ENCODE measurements at places on chromosomes 7 and 10.
A peak's percentile ranks its signal among the peaks of the same experiment; 100 is the strongest.

DNA sequence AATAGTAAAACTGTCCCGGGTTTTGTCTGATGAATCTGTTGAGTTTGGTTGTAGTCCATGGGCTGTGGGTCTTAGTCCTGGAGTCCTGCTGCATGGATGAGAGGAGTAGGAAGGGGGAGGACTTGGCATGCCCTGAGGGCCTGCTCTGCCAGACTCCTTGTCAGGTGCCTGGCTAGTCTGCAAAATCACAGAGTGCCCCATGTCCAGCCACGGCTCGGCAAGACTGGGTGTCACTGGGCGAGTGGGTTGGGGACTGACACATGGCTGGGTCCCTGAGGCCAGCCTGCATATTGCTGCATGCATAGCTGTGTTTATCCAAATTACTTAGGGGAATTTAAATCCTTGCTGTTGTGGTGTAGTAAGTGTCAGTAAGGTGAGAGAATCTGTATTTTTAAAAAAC is 9.7 kb downstream of the MINDY4 start:
- no peak for DNase-seq

- DNase-seq, result no peak
These were observed 125.6 kb downstream of the NT5C2 start for GRCh38 chr10:103067484-103067883.

DNA sequence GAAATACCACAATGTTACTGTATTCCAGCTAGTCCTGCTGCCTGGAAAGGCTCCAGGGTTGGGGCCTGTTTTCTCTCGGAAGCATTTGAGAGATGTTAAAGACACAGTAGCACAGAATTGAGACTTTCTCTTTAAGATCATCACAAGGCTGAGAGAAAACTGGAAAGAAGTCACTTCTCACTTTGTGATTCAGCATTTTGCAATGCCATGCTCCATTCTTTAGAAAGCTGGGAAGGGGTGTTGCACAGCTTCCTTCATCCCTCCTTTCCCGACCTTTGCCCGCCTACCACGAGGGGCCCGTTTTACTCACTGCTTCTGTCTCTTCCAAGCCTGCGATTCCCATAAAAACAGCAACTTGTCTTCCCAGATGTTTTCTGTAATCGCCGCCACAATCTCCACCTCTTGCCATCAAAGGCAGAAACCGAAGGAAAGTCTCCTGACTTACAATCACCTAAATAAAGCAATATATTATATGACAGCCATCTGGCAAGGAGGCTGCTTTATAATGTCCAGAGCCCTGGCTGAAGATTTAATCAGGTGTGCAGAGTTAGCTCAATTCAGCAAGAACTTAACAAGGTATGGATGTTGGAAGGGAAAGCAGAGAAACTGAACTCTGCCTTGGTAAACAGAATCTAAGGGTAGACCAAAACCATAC is 18.9 kb downstream of the NOD1 start:
- no peak for DNase-seq

DNA sequence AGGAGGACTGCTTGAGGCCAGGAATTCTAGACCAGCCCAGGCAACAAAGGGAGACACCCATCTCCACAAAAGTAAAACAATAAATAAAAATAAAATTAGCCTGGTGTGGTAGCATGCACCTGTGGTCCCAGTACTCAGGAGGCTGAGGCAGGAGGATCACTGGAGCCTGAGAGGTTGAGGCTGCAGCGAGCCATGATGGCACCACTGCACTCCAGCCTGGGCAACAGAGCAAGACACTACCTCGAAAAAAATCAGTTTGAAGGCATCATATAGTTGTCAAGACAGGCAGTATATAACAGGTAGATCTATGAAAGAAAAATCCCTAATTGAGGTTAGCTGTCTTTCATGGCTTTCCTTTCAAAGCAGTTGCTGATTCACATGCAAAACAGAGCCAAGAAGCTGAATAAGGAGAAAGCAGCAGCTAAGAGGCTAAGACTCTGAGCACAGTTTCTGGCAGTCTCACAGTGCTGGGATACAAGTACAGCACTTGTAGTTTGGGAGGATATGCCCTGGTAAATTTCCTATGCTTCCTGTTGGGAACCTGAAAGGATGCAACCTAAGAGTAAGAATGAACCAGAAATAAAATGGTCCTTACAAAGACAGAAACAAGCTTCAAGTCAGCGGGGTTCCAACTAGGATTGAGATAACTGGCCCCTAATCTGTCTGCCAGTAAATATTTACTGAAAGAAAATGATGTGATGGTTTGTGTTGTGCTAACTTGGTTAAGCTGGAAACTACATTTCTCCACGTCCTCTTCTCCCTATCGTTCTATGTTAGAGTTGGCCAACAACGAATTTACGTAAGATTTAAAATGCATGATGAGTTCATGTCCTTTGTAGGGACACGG is 368.5 kb upstream of the HPS1 start:
- no peak for DNase-seq

DNA sequence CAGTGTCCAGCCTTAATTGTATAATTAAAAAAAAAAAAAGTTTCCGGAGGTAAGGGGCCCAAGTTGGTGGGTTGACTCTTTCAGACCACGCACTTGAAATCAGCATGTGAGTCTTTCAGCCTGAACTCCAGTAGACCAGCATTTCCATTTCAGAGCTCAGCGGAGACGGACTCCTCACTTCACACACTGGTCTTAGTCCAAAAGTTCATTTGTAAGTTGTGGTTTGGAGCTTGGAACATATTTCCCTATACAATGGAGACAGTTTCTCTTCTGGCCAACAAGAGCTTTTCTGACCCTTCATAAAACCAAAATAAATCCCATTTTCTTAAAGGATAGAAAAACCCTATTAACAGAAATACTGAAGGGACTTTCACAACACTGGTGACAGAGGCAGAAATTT is 41.0 kb downstream of the ATXN7L1 start:
- no peak for DNase-seq

- peak; percentile 66 for DNase-seq
These were observed 386 bp downstream of the ABHD11 start for GRCh38 chr7:73738220-73738611.

DNA sequence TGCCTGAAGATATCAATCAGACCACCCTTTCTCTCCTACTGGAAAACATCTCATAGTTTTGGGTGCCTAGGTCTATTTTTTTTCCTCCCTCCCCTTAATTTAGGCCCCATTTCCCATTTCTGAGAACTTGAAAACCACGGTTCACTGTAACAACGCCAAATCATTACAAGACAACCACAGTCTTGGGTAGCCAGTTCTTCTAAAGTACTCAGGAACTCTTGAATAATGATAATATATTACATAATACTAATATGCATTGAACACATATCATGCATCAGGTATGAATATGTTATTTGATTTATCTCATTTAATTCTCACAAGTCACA is 185.1 kb upstream of the ADO start:
- DNase-seq, result no peak

GRCh38 chr7:47432671-47433563 is 149.0 kb downstream of the TNS3 start:
- no peak for DNase-seq

- no peak for DNase-seq
These were observed 1.6 kb upstream of the NRG3 start for GRCh38 chr10:81873231-81873931.

DNA sequence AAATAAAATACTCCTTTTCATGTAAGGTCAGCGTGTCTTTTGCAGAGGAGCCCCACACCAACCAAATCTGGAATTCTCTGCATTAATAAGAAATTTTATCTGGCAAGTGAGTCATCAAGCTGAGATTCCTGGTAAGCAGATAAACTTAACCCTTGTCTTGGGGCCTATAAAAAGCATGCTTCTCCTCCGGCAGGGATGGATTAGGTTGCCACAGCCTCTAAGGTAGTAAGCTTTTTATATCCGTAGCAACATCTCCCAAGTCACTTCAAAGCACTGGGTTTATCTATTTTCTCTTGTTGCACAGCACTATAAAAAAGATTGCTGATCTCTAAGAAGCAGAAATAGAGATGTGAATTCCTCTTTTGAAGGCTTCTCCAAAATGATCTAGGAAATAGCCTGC is 202.8 kb upstream of the NOBOX start:
- DNase-seq, result no peak

- DNase-seq, result no peak
These were observed 1.7 kb upstream of the UPP1 start for GRCh38 chr7:48087349-48087748.

- DNase-seq, result no peak
These were observed 151.8 kb downstream of the CHN2 start for GRCh38 chr7:29346231-29346978.

- DNase-seq, result no peak
These were observed 46.3 kb downstream of the CUL2 start for GRCh38 chr10:35043796-35044344.

GRCh38 chr7:47441796-47442604 is 139.9 kb downstream of the TNS3 start:
- no peak for DNase-seq

DNA sequence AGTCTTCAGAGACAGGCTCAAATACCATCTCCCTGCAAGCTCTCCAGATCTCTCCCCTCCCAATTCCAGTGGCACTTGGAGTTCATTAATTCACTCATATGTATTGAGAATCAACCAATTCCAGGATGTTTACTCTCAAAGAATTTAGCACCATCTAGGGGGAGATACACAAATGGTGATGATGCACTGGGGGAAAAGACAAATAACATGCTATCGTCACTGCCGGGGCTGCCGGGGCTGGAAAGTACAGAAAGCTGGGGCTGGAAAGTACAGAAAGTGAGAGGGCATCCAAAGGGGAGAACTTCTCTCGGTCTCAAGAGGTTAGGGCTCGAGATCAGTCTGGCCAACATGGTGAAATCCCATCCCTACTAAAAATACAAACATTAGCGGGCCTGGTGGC is 118.7 kb downstream of the MKX start:
- no peak for DNase-seq

DNA sequence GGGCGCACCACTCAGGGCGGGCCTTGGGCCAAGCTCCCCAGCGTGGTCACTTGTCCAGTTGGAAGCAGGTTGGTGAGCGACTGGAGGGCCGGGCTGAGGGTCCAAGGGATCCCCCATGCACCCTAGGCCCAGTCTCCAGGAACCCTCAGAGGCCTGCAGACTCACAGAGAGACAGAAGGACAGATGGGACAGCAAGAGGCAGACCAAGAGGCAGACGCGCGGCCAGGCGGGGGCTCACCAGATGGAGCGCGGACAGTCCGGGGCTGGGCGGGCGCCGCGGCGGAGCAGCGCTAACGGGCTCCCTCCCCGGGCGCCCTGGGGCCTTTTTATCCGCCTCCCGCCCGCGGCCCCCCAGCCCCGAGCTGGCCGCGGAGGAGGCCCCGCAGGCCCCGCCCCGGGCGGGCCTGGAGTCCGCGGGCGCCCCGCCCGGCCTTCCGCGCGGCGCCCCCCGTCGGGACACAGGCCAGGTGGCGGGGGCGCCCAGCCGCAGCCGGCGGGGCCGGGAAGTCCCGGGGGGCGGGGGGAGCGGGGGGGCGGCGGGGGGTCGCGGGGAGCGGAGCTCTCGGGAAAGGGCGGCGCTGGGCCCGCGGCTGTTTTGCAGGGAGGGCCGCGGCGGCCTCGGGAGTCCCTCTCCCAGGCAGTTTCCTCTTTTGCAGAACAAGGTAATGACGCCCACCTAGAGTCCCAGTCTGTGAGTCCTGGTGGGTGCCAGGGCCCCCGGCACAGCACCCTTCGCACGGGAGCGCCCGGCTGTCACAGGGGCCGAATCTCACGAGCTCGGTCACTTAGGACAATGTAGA is at the start of gene LOXL4:
Gene LOXL4 (minus strand): TSS at position 301 of the 800 bp plus-strand sequence. CDS start 5,175 bp downstream, outside the sequence.
- no peak for DNase-seq

GRCh38 chr10:18743926-18744325 is 84.7 kb downstream of the ARL5B start:
- no peak for DNase-seq

GRCh38 chr10:121371836-121372235 is 226.4 kb downstream of the FGFR2 start:
- no peak for DNase-seq

- no peak for DNase-seq
These were observed 154.7 kb upstream of the AOAH start for GRCh38 chr7:36879021-36879420.

GRCh38 chr7:81845744-81846241 is 75.9 kb upstream of the HGF start:
- no peak for DNase-seq

DNA sequence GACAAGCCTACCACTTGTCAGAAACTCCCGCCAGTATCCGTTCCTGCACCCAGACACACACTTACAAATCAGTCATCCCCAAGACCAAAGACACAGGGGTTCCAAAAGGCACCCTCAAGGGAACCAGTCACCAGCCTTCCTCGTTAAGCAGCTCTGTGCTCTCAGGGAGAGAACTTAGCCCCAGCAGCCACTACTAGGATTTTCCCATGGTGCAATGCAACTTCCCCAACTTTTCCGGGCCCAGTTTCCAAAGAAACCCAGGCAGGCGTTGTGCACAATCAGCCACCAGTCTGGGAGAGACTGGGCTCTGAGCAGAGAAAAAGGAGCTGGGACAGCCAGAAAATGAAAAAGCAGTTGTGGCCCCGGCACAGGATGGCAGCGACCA is 1.2 kb downstream of the DLG5 start:
- DNase-seq, result no peak

DNA sequence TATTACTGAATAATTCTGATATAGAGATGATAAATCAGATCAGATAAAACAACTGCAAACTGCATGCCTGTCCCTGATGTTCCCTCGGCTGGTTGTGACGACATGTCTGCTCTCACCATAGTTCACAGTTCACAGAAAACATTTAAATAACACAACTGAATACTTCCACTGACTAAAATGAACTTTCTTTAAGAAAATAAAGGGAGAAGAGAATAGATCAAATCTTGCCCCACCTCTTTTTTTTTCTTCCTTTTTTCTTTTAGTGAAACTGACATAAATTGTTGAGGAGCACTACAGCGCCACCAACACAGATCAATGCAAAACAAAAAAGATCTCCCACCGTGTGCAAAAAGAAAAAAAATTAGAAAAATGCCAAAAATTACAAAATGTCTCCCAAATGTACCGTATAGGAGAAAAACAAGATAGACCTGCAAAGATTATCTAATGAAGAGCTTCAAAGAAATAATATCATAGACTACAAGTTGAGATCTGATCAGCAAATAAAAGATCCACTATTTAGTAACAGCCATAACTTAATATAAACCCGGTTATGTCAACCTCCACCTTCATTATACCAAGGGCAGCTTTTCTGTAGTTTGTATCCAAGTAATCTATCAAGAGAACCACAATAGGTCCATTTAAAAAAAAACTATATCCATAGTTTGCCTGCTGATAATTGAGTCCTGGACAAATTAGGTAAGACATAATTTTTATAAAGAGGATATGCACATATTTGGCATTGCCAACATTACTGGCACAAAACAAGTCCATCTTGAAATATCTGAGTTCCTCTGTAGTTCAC is 30.7 kb upstream of the EPC1 start:
- no peak for DNase-seq

DNA sequence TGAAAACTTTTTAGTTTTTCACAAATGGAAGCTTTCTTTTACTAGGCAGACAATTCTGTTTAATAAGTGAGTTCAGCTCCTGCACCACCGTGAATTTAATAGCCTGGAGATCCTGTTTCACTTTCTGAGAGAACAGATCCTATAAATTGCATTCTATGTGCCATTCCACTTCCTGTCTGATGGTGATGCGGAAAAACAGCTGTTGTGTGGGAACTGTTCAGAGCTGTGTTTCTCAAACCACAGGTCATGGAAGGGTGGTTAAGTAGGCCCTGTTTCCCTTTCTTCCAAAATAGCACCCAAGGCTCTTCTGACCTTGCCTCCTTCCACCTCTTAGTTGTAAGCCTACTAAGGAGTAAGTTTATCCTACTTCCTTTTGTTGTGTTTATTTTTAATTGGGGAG is 97.2 kb upstream of the DKK1 start:
- DNase-seq, result no peak

All from stimulated activated CD4-positive, alpha-beta T cell treated with anti-CD3 and anti-CD28 coated beads, Interleukin-4, amount 100 ng/mL, for 1 hour (primary cell).